ENCODE measurements at places on chromosomes 4 and X.

DNA sequence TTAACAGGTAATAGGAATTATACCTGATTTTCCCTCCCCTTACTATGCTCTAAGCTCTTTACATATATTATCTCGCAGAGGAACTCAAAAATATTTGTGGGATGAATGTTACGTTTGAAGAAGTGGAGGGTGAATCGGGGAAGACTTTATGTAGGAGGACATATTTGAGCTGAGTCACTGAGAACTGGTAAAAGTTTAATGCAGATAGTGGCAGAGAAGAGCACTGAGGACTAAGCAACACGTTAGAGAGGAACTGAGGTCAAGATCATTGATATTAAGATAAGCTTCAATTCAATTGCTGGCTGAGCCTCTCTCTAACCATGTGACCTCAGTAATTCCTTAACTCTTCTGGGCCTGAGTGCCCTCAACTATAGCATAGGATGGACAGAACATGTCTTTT is 26.4 kb upstream of the ELOVL6 start:
- DNase-seq = no peak

- DNase-seq = no peak
These were observed 238.1 kb downstream of the DHRSX start for GRCh38 chrX:2262668-2263055.

GRCh38 chr4:155954939-155955338 is 1.3 kb upstream of the CTSO start:
- no peak for DNase-seq

- DNase-seq = no peak
These were observed 2.4 kb downstream of the DIPK2B start for GRCh38 chrX:45198301-45198700.

- DNase-seq = no peak
These were observed 14.4 kb upstream of the ASMTL start for GRCh38 chrX:1466971-1467561.

- DNase-seq = no peak
These were observed 645.8 kb upstream of the ATOH1 start for GRCh38 chr4:93182722-93183121.
